ENCODE measurements at places on chromosomes 2 and 18.

DNA sequence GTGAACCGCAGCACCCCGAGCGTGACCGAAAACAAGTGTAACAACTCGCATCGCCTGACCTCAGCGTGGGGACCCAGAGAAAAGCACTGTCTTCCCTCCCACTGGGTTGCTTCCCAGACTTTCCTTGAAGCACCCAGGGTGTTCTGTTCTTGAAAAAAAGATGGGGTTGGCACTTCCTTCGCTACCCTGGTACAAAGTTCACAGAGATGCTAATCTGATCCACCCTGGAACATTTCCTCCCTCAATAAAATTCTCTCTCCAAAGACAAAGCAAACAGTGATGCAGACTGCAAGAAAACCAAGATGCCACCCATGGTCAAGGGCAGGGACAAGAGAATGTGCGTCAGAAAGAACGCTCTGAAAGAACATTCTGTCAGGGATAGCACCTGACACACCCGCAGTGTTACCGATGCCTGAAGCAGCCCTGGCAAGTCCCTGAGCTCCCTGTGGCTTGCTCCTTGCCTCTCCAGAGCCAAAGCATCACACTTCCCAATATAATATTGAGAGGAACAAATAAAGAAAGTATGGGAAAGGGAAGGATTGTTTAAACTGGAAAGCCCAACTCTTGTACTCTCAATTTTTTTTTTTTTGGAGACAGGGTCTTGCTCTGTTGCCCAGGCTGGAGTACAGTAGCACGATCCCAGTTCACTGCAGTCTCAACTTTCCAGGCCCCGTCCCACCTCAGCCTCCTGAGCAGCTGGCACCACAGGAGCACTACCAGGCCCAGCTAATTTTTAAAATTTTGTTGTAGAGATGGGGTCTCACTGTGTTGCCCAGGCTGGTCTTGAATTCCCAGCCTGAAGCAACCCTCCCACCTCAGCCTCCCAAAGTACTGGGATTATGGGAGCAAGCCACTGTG lies 70.7 kb downstream of the TBC1D8 start:
- DNase-seq = no peak

- DNase-seq = no peak
These were observed 10.6 kb downstream of the PLEKHB2 start for GRCh38 chr2:131115752-131116151.

- DNase-seq = no peak
These were observed 105.7 kb downstream of the SLC4A3 start for GRCh38 chr2:219733106-219733505.

DNA sequence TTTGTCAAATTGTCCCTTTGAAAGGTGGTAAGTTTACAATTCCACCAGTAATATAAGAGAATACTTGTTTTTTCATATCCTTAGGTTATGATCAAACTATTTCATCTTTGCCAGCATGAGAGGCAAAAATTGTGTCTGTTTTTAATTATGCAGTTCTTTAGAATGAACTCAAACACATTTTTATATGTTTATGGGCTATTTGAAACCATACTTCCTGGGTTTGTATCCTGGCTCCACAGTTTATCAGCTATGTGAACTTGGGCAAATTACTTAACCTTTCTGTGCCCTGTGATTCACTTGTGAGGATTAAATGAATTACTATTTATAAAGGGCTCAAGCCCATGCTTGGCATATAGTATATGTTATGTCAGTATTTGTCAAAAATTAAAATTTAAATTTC lies 109.4 kb downstream of the TANC1 start:
- no peak for DNase-seq

GRCh38 chr2:234708091-234708683 lies 211.3 kb upstream of the ARL4C start:
- no peak for DNase-seq

- DNase-seq = no peak
These were observed 2.0 kb downstream of the BCL2 start for GRCh38 chr18:63317556-63317946.

DNA sequence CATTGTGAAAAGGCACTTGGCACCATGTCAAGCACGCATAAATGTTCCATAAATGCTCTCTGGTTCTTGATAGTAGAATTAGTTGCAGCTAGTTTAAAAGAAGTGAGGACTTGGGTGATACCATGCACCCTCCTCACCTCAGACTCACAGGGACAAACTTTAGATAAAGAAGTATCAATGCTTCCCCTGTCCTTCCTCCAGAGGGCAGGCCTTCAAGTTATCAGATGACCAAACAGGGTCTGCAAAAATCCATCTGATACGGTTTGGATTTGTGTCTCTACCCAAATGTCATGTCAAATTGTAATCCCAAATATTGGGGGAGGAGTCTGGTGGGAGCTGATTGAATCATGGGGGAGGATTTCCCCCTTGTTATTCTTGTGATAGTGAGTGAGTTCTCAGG lies 54.1 kb downstream of the C1QL2 start:
- DNase-seq = no peak

- DNase-seq = no peak
These were observed 10.7 kb downstream of the KCNF1 start for GRCh38 chr2:10922307-10923007.

GRCh38 chr2:71672826-71673795 lies 219.8 kb downstream of the DYSF start:
- DNase-seq = no peak

DNA sequence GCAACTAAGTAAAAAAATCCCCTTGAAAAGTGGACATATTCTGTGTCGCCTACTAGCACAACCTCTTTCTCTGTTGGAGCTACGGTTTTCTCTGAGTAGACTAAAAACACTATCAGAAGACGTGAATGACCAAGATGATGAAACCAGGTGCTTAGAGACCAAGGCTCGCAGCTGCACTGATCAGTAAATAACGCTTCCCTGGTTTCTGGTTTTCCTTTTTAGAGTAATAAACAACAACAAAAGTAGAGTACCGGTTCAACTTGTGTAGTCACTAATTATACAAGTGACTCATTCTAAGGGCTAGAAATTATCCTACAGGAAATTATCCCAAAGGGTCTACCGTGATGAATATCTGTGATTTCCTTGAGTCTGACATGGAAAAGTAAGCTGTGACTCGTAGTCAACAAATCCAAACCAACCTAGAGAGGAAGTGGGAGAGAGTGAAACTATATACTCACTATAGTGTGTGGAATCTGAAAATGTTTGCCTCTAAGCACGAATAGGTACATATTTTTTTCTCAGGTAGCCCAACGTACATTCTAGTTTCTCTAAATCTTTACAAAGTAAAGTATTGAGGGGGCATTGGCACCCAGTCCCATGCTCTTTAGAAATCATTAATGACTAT lies 17.8 kb downstream of the RASGRP3 start:
- DNase-seq = no peak

- no peak for DNase-seq
These were observed 216.6 kb downstream of the SPAG16 start for GRCh38 chr2:213500881-213501280.

DNA sequence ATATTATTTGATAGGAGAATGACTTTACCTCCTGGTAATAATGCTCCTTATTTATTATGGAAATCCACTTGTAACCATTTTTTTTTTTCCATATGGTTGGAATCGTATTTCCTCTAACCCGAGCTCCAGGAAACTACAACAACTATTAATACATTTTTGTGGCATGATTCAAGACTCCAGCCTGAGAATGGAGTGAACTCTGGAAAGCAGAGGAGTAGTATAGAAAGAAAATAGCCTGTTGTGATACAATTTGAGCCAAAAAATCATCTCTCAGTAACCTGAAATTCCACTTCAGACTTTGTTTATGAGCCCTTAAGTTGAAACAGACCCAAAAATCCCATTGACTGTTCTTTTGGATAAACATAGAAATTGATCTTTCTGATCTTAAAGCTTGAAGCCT lies 921.1 kb downstream of the SOCS6 start:
- DNase-seq = no peak

DNA sequence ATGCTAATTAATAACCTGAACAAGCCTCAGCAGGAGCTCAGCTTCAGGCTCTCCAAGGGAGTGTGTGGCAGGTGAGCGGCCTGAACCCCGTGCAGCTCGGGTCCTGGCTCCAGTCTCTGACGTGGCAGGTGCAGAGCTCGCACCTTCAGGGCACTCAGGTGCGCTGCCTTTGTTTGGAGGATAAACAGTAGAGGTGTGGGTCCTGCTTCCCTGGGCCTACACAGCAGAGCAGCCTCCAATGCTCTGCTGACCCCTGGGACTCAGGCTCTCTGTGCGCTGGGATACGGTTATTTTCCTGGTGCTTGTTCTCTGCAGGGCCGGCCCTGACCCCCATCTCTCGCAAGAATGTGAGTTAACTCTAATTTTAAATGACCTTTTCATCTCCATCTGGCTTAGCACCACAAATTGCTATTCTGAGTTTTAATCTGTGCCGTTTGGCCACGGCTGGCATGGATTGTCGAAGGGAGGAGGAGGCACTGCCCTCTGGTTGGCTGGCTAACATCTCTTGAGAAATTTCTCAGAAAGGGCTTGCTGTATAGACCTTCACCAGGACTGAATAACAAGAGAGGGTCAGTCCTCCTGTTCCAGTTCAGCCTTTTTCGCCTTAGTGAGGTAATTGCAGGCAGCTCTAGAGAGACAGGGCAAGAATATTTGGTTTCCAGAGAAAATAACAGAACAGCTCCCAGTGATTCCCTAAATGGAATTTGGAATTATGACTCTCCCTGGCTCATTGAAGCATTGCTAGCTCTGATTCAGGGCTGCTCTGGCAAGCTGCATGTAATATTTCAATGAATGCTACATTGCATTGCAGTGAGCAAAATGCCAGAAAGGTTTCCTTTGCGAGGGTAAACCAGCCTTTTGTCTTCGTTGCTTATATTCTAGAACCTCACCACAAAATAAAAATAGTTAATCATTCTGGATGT lies 161.8 kb downstream of the DCDC2C start:
- DNase-seq = no peak

GRCh38 chr2:64367444-64368232 lies 86.3 kb upstream of the LGALSL start:
- DNase-seq = no peak

- DNase-seq = no peak
These were observed 1.3 kb downstream of the RASGRP3 start for GRCh38 chr2:33477473-33478468.

- DNase-seq = no peak
These were observed 89.6 kb downstream of the COMMD1 start for GRCh38 chr2:61995065-61995464.

GRCh38 chr2:210899131-210899530 lies 342.7 kb downstream of the CPS1 start:
- no peak for DNase-seq

GRCh38 chr18:43992741-43993140 lies 687.9 kb upstream of the SETBP1 start:
- no peak for DNase-seq

- DNase-seq = no peak
These were observed 266.6 kb downstream of the CYP26B1 start for GRCh38 chr2:71880846-71881610.

- DNase-seq = no peak
These were observed 7.6 kb downstream of the CYP26B1 start for GRCh38 chr2:72139874-72140620.

DNA sequence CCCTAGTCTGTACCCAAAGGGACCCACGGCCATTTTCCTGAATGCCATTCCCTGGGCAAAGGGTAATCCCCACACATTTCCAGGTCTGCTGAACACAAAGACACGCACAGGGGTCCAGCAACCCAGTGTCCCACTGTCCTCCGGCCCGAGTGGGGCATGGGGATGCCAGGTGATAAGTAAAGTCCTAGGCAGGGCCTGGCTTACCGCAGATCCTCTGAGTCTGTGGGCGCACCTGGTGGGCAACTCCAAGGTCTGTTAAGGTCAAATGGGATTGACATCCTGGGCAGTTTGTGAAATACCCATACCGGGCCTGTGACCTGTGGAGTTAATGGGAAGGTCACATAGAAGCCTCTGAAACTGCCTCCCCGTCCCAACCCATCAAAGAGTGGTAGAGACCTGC lies 116.1 kb downstream of the EIPR1 start:
- no peak for DNase-seq

GRCh38 chr18:80204142-80204541 lies 43.2 kb downstream of the PARD6G start:
- DNase-seq = no peak

DNA sequence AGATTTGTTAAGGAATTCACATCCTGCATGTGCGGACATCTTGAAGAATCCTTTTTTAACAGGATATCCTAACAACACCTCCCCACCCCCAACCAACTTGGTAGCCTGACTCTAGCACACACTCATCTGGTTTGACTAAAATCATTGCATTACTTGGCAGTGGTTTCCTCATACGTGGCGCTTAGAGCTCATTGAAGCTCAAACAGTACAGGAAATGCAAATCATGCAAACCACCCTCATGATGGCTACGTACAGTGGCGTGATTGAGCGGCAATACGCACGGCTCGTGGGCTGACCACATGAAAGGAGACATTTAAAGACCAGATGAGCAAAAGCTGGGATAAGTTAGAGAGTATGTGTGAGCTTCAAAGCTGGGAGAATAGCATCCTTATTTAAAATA lies 336.2 kb downstream of the ZEB2 start:
- DNase-seq = no peak

GRCh38 chr2:171389780-171390179 lies 44.0 kb downstream of the METTL8 start:
- no peak for DNase-seq

GRCh38 chr2:230052299-230052698 lies 16.4 kb downstream of the SLC16A14 start:
- DNase-seq = no peak

GRCh38 chr2:219698748-219699439 lies 71.5 kb downstream of the SLC4A3 start:
- peak; percentile 77 for DNase-seq

- no peak for DNase-seq
These were observed 1474.0 kb upstream of the ACVR2A start for GRCh38 chr2:146370826-146371225.

DNA sequence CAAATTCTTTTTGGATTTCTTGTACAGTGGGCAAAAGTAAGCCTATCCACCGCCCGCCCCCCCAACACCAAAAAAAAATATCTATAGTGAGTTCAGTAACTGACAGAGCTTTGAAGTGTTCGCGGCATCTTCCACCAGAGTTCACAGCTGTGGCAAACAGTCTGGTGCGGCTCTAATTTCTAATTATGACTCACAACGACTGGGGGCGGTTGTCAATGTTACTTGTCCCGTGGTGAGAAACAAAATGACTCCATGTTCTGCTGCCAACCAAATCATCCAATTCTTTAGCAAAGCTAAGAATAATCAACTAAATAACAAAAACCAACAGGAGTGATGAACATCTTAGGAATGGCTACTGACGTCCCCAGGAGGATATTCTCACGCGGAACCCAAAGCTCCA lies 392.5 kb upstream of the SALL3 start:
- DNase-seq = no peak

GRCh38 chr2:95034221-95034620 lies 8.7 kb downstream of the MAL start:
- no peak for DNase-seq

DNA sequence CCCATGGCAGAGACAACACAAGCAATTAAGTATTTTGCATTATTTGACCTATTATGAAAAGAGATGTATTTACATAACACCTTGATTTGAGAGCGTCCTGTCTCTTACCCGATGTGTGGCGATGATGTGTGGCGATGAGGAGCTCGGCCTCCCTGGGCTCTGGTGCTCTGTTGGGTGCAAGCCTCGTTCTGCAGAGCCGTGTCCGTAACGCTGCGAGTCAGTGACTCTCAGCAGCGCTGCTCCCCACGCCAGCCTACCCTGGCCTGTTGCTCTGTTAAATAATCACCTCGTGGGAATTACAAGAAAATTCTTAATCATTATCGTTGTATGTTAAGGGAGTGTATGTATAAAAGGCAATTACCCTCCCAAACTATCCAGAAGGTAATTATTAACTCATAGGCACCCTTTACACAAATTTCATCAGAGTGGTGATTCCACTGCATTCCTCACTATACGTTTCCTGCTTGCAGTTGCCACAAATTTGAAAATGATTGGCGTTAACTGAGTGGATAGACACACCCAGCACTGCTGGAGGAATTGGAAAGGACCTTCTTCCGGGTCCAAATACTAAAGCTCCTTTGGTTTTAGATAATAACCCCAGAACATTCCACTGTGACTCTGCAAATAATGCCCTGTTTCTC lies 52.0 kb upstream of the NFATC1 start:
- DNase-seq = no peak

All from astrocyte of the cerebellum (primary cell).